ENCODE measurements at places on chromosomes 4 and X.

DNA sequence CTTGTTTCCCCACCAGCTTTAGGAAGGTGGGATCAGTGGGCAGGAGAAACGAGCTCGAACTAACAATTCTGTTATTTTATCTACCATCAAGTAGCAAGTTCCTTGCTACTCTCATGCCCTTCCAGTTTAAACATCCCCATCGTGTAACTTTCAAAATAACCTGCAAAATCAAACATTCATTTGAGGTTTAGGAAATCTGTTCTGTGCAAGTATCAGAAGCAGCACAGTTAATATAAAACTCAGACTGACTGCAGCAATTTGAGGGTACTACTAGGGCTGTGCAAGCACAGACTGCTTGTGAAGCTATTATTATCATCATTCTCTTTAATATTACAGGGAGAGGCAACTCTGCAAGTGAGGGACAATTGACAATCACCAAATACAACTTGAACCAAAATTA, 48.0 kb downstream of the CHST7 start:
- DNase-seq: no peak

DNA sequence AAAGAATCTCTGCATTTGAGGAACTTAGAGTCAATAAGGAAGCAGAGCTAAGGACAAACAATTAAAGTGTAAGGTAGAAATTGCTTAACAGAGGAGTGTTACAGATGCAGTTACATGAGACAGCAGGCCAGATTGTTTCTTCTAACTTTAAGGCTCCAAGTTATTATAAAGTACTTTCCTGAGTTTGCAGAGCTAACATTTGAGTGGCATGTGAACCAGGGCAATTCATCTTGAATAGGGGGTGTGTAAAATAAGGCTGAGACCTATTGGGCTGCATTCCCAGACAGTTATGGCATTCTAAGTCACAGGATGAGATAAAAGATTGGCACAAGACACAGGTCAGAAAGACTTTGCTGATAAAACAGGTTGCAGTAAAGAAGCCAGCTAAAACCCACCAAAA, 7.6 kb upstream of the LNX1 start:
- DNase-seq: no peak

- no peak for DNase-seq
Observed at GRCh38 chr4:181845617-181846016, 397.6 kb upstream of the TENM3 start.

DNA sequence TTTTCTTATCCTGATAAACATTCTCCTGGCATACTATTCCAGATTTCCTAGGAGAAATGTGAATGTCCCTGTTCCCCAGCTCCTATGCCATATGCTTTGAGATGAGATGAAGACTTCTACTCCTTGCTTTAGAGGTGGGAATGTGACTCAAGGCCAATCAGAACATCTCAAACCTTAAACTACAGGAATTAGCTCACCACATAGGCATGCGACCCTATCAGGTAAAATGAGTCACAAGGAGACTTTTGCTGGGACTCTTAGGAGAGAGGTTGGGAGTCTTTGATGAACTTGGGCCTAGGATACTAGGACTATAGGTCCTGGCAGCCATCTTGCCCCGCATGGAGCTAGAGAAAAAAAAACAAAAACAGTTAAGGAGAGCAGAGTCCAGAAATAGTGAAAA, 5.8 kb upstream of the USO1 start:
- DNase-seq: no peak

- DNase-seq: no peak
Observed at GRCh38 chr4:38634047-38634759, 29.8 kb upstream of the KLF3 start.

- DNase-seq: no peak
Observed at GRCh38 chrX:44585866-44586265, 43.2 kb upstream of the FUNDC1 start.

DNA sequence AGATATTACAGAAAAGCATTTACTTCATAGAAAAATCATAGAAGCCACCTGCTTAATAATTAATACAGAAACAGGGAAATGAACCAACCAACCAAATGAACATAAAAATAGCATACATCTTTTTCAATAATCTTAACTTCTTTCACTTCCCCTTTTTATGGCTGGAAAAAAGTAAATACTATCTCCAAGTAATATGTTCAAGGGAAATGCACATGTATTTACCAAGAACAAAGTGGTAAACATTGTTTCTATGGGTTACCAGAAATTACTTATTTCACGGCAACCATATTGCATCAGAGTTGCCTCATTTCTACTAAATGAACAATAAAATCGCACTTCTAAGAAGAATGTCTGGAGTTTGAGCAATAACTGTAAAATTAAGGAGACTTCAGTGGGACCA, 321.3 kb downstream of the TMA16 start:
- no peak for DNase-seq

DNA sequence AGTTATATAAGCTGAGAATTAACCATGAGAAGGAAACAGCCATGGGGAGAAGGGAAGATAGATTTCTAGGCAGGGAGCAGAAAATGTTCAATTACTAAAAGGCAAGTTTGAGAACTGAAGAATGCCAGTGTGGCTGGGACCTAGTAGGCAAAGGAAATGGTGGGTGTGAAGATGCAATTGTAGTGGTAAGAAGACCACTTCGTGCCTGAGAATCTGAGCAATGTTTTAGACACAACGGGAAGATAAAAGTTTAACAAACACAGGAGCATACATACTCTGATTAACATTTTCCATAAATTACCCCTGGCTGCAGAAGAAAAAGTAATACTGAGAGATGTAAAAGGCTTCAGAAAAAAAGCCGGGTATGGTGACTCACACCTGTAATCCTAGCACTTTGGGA, 18.1 kb upstream of the MMRN1 start:
- no peak for DNase-seq

DNA sequence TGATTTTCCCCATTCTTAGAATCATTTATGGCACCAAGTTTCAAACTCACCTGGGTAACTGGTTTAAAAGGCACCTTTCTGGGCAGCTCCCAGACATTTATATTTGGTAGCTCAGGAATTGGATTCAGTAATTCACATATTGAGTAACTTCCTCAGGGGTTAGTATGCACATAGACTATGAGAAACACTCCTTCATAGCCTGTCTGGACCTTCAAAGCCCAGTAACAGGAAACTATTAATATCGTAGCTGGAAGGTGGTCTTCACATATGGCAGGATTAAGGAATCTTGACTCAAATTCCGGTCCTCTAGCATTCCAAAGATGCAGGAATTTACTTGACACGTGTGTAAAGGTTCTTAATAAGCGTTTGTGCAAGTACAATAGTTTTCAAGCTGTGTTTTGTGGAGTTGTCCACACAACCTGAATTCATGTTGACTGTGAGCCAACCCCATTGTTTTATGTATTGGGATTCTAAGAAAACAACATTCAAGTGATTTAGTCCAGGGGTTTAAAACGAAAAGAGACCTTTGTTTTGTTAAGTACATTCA, 78.4 kb downstream of the PLS3 start:
- no peak for DNase-seq

GRCh38 chr4:55087913-55088260, 37.5 kb downstream of the KDR start:
- no peak for DNase-seq

DNA sequence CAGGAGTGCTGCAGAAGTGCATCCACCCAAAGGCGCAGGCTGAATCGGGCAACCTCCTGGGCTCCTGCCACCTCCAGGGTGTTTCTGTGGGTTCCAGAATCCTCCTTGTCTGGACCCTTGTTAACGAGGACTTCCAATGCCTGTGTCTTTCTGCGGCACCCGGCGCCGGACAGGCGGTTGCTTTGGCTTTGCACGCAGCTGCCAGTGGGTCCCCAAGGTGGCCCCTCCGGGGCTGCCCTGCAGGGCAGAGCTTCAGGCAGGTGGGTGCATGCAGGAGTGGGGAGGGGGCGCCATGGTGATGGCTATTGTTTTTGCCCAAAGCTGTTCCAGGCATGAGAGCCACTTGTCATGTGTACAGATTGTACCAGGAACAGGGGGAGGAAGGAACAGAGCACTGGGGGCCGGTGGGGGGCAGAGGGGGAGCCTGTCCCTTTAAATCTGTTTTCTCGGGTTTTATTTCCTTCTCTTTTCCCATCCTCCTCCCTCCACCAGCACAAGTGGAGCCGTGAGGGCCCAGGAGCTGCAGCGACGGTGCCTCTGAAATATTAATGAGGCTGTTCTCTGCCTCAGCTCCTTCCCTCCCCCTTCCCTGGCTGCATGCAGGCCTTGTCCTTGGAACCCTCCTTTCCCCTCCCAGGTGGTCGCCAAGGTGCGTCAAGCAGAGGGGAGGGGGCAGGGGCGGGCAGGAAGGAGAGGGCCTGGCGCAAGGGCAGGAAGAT, 13.1 kb downstream of the ATP2B3 start:
- no peak for DNase-seq

DNA sequence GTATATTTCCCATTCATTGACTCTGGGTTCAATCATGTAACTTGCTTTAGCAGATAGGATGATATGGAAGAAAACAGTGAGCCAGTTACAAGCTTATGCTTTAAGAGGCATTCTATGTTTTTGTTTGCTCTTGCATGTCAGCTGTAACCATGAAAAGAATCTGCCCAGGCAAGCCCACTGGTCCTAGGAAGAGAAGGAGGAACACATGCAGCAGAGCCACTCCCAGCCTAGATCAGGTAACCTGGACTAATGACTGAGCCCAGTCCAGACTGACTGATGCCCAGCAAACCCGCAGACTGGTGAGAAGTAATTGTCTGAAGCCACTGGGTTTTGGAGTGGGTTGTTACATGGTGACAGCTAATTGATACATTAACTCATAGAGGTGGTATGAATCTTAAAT, 167.9 kb downstream of the COL4A6 start:
- no peak for DNase-seq

GRCh38 chrX:100647095-100647494, 3.1 kb downstream of the SRPX2 start:
- no peak for DNase-seq

GRCh38 chrX:98924511-98924910, 1485.6 kb downstream of the PCDH19 start:
- DNase-seq: no peak

- no peak for DNase-seq
Observed at GRCh38 chr4:100391086-100391485, 126.7 kb downstream of the EMCN start.

DNA sequence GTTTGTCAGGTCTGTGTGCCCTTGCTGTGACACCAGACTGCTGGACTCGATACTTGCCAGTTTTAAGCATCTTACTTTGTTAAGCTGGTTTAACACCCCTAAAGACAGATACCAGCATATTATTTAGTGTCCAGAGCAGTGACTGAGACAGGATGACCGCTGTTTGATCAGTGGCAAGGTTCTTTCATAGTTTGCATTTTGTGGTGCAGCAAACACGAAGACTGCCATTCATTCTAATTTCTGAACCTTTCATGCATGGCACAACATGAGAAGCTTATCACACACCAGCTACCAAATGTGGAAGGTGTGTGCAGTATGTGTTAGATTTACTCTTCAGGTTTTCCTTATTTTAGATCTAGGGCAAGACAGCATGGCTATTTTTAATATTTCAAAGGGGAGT, 28.2 kb downstream of the JADE1 start:
- no peak for DNase-seq

DNA sequence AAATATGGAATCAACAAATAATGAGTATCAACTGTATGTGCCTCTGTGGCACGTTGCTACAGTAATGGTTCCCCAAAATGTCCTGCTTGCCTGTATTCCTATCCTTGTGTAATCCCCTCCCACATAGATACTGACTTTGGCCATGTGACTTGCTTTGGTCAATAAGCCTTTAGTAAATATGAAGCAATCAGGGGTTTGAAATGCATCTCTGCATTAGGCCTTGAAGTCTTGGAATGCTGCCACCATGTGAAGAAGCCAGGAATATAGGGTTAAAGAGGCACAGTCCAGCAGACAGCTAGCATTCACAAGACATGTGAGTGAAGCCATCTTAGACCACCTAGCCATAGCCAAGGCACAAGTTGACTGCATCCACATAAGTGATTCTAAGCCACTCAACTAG, 190.9 kb downstream of the GABRB1 start:
- no peak for DNase-seq

DNA sequence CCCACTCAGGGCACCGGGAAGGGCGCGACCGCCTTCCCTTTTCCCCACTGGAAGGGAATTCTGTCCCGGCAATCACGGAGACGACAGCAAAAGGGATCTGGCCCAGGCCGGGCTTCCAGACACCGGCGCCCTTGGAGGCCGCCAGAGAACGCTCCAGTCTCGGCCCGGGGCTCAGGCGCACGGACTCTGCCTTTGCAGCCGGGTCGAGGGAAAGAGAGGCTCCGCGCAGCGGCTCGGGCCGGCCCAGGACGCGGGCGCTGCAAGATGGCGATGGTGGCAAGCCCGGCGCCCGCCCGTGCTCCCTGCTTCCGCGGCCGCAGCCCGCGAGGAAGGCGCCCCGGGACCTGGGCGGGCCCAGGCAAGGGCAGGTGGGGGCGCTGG, 1.1 kb downstream of the CTBP1 start:
- DNase-seq: no peak

DNA sequence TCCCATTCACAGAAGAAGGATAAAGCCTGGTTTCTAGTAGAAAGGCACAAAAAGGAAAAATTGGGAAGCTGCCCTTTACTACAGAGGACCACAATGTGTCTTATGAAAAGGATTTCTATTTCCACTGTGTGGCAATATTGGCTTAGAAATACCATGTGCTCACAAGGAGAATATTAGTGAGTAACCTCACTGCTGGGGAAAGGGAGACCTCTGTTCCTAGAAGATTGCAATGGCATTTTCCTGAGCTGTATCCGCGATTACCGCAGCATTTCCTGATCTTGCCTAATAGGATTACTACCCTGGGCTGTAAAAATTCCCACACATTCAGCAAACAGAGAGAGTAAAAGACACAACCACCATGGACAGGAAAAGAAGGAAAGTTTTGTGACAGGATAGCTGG, 308.8 kb upstream of the TECRL start:
- DNase-seq: no peak

Measured in GM12892 (cell line).